ENCODE measurements at places on chromosomes 1 and 21.
A peak's percentile ranks its signal among the peaks of the same experiment; 100 is the strongest.

GRCh38 chr21:43687566-43688399 lies 28.4 kb downstream of the RRP1B start:
- no peak for DNase-seq

DNA sequence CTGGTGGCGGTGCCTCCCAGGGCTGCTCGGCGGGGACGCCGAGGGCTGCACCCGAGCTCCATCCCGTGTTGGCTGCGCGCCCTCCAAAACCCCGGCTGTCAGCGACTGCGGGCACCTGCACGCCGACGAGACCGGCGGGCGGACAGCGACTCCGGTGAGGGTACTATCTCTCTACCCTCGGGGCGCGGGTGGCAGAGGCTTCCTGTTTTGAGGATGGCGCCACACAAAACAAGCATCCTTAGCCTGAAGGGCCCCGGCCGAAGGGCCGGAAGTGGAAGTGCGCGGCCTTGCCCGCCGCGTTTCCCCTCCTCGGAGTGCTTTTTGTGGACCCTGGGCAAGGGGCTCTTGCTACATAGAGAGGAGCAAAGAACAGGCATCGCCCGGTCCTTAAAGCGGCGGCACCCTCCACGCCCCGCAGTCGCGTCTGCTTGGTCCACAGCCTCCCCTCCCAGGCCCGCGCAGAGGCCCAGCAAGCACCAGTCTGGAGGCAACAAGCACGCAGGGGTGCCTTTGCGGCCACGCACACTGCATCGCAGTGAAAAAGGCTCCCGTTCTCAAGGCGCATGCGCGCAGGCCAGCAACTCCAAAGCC lies 561 bp upstream of the COQ8A start:
- DNase-seq, result peak; percentile 23

- no peak for DNase-seq
Measured at GRCh38 chr1:238649200-238649599, 737.2 kb upstream of the CHRM3 start.

DNA sequence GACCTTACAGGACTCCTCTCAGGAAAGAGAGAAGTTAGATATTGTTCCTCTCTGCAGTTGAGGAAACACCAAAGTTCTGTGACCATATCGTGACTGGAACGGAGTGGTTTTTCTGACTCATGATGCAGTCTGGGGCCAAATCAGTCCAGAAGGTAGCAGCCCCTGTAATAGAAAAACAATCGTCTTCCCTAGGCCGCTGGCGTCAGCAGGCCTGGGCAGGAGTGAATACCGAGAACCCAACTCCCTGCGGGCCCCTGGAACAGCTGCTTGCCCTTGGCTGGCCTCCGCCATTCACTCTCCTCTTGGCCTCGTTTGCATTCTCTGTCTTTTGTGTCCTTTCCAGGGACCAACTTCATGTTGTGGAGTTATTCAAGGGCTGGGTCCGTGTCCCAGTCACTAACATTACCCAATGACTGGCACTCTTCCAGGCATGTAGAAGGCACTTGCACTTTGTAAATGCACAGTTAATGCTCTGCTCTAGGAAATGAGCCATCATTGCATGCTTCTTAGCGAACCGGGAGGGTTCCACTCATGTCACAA lies 10.9 kb upstream of the CD101 start:
- DNase-seq, result peak; percentile 60

DNA sequence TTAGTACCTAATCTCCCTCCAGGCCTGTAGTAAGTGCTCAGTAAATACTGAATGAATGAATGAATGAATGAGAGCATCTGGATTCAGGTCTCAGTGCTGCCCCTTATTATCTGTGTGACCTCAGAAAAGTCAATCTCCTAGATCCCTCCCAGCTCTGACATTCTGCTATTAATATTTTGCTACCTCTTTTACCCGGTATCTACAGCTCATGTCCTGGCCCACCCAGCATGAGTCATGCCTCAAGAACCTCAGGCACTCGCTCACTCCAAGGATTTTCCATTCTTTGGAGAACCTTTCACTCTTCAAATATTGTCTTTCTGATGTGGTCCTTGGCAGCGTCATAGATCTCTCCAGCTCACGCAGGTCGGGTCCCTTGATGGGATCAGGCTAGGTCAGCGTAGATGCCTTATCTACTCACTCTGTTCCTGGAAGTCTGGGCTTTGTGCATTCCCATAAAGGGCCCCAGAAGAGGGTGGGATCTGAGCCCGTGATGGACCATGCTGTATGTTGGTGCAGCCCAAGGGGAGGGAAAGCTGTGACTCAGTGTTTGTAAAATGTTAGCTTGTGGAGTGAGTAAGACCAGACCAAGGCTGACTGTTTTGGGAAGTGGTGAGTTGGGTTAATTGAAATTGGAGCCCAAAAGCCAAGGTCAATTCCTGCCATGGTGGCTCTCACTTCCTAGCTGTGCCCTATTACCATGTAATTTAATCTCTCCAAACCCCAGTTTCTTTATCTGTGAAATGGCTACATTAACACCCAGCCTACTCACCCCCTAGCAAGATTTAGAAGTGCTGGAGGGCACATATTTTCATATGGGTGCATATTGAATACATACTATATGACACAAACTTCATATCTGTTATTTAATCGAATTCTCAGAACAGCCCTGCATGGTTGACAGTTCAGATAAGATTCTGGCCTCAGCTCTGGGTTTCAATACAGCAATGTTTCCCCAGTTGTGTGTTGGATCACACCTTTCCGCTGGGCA lies 214.1 kb upstream of the USP24 start:
- DNase-seq, result peak; percentile 88

DNA sequence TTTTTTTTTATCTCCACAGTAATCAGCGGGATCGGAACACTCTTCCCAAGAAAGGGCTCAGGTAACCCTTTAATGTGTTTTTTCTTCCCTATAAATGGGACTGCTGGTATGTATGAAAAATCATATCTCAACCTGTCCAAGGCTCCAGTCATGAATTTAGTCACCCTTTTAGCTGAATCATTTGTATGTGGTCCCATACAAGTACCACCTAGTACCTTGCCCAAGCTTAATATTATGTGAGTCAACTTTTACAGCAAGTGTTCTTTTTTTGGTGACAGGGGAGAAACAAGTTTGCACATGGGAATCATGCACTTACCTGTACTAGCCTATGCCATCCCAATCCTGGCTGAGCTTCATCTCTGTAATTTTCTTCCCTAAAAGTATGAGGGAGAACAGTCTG lies 43.7 kb upstream of the IPO9 start:
- no peak for DNase-seq

GRCh38 chr1:22738522-22738921 lies 27.9 kb downstream of the EPHB2 start:
- no peak for DNase-seq

DNA sequence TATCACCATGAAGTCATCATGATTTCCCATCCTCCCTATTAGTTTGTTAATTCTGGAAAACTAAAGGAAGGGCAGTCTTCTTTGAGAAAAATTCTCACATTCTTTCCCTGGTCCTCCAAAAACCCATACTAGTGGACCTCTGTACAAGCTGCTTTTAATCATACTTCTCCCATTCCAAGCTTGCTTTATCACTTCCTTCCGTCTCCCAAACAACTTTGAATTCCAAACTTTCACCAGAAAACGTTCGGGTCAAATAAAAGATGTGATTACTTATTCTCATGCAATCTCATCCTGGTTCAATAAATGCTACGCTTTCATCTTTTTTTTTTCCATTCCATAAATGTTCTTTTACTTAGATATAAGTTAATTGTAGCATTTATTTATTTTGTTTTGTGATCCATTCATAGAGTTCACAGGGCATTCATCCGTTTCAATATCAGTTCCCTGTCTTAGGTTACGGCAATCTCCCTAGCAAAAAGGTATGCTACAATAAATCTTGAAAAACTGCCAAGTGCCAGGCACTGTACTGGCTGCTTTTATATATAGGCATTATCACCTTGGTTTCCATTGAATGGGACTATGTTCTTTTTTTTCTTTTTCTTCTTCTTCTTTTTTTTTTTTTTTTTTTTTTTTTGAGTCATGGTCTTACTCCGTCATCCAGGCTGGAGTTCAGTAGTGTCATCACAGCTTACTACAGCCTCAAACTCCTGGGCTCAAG lies 100.2 kb upstream of the GREM2 start:
- DNase-seq, result no peak

- no peak for DNase-seq
Measured at GRCh38 chr1:91854852-91855534, 31.0 kb downstream of the TGFBR3 start.

DNA sequence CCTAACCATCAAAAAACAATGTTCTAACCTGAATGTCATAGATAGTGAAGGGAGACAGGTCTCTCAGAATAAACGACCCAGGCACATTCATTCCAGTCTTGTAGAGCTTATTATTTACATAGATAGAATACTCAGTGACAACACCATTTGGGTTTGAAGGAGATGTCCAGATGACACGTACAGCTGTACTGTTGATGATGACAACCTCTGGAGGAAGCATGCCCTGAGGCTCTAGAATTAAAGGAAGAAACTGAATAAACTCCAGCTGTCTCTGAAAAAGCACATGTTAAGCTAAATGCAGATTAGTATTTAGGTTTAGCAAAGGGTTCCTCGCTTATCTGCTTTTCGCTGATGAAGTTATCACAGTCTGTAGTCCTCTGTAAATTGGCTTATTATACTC lies 277.2 kb downstream of the KCTD3 start:
- no peak for DNase-seq

DNA sequence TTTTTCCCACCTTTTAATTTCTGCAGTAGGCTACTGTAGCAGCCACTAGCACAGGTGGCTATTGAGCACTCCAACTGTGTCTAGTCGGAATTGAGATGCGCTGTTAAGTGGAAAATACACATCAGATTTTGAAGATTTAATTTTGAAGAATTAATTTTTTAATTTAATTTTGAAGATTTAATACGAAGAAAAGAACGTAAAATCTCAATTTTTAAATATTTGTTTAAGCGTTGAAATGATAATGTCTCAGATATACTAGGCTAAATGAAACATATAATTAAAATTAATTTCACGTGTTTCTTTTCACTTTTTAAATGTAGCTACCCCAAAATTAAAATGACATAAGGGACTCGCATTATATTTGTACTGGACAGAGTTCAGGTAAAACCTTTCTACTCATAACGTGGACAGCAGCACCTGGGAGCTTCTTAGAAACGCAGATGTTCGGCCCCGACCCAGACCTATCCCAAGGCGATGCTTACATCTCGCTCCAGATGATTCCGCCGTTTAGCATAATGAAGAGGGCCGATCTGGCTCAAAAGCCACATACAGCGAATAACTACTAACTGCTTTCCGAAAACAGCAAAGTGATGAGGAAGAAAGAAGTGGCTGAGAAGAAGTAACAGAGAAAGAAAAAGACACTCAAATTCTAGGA lies 717 bp downstream of the CRYZL1 start:
- no peak for DNase-seq

- no peak for DNase-seq
Measured at GRCh38 chr1:12231276-12231595, 1.4 kb downstream of the VPS13D start.

DNA sequence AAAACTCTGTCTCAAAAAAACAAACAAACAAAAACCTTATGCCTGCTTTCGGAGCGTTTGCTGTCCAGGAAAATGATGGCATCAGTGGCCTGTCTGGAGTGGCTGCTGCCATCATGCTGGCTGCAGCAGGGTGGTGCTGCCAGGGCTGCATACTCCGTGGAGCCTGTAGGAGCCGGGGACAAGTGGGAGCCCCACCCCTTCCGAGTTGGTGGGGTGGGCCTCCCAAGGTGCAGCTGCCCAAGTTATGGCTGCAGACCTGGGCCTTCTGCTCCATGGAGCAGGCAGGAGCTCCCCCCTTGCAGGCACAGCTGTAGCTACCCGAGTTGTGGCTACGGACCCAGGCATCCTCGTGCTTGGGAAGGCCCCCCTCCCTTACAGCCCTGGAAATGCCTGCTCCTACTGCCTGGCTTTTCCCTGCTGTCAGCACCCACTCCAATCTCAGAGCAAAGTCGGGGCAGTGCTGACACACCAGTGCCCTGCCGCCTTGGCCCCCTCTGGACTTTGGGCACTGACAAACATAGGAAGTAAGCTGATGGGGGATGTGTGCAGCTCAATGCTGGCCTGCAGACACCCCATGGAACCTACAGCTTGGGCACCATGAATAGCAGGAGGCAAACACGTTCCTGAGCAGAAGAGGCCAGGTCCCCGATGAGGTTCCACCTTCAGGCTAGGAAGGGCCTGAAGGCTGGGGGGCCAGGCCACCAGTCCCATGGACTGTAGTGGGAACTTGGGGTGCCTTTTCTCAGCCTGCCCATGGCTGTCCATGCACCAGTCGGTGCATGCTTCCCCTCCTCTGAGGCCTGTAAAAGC lies 60.4 kb downstream of the CC2D1B start:
- DNase-seq, result no peak

Data from thoracic aorta (tissue), 2 donors.